ENCODE measurements at places on chromosomes 2 and 18.

DNA sequence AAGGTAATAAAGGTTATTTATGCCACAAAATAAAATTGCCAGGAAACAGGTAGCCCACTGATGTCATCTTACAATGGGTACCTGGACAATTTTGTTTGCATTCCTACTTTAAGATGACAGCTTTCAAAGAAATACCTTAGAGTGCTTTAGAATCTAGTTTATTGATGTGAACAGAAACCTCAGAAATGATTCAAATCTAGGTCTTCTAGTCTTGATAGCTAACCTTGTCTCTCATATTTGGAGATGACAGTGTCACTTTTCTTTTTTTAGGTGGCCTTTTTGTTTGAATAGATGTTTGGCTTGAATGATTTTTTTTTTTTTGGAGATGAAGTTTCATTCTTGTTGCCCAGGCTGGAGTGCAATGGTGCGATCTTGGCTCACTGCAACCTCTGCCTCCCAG lies 69.1 kb downstream of the PIK3C3 start:
- DNase-seq = no peak

DNA sequence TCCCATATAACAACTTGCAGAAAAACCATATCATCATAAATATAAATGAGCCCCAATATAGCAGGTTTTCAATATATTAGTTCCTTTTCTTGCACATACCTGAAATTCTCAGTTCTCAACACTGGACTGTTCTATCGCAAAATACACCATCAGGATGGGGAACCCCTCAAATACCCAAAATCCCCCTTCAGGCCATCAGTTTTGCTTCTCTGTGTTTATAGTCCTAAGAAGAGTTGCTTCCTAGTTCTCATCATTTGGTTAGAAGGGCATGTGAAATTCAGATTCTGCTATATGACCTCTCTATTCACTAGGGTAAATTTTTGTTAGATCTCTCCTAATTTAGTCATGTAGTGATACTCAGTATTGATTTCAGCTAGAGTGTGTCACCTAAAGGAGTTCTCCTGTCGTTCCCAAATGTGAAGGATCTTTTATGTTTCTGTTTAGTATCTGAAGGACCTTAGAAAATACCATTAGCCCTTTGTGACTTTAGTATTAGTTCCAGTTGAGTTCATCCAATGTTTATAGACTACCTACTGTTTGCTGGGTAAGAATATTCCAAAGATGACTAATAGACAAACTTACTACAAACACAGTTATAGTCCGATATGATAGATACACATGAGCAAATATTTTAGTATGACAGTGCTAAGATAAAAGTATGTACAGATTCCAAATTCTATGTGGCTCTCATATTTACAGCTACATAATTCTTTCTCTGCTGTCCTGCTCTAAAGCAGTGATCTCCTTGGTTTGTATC lies 115.8 kb downstream of the TTC27 start:
- DNase-seq = no peak

DNA sequence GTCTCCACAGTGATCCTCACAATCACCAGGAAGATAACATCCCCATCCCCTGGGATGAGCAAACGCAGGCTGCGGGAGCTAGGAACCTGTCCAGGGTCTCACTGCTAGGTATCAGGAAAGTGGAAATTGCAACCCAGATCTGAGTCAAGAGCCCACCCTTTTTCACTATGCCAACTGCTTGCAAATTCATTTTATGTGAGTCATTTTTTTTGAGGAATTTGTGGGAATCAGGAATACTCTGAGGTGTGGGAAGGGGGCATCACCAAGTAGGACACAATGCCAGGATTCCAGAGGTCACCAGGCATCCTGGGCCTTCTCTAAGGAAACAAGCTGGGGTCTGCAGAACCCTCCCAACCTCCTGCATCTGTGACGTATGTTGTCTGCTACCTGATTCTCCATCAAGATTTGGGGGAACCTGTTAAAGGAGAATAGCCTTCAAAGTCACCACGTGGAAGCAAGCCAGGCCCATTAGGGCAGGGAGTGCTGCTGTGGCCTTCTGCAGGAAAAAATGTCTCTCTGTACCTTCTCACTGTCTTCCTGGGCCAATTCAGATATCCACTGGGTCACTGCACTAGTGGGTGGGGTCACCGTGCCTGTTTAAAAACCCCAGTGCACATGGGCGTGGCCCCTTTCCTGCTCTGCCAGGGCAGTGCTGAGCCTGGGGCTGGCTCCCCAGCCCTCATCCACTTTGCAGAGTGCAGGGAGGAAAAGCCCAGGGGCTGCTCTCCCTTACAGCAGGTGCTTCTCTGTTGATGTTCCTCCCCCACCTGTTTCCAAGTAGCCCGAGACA lies 50.2 kb downstream of the MCFD2 start:
- DNase-seq = no peak

GRCh38 chr2:235780401-235780800 lies 286.6 kb downstream of the AGAP1 start:
- no peak for DNase-seq

GRCh38 chr18:77106331-77106730 lies 26.3 kb downstream of the MBP start:
- DNase-seq = no peak

DNA sequence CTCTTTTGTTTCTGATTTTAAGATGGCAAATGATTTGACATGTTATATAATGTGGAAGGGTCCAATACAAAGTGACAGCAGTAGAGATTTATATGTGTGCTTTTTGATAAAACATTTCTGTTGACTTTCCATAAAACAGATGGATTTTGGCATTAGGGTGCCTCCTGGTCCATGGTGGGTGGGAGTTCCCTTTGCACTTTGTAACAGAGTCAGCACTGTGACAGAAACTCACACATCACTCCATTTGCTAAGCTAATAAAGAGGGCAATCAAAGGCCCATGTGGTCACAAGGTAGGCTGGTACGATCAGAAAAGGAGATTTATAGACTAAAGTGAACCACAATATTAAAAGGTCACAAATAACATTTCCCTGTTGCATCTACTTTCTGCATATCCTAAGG lies 93.3 kb upstream of the NT5C1B start:
- no peak for DNase-seq

DNA sequence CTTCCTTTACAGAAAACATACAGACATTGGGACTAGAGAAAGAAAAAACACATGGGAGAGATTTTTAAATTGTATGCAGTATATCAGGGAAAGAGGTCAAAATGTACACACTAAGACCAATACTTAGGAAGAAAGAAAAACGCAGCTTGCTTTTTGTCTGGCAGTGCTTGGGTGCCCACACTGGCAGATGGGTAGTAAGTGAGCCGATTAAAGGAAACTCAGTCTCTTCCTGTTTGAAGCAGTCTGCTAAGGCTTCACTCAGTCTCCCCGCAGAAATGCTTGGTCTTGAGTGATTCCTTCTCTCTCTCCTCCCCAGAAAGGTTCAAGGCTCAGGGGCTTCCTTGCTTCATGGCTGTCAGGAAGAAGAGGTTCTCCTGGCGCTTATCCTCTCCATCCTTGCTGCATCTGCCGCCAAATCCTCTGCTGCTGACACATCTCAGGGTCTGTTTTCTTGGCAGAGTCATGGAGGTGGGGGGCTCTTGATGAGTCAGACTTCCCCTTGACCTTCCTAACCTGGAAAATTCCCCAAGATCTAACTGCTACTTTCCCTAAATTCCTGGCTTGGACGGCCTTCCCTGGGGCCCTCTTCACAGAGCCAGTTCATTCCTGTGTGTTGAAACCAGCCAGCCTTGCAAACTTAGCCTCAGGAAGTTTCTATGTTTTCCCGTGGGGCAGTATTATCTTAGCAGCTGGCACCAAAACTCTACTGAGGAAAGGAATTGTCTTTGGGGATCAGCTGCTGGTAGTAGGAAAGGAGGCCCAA lies 10.5 kb upstream of the TMSB10 start:
- DNase-seq = peak; percentile 66

DNA sequence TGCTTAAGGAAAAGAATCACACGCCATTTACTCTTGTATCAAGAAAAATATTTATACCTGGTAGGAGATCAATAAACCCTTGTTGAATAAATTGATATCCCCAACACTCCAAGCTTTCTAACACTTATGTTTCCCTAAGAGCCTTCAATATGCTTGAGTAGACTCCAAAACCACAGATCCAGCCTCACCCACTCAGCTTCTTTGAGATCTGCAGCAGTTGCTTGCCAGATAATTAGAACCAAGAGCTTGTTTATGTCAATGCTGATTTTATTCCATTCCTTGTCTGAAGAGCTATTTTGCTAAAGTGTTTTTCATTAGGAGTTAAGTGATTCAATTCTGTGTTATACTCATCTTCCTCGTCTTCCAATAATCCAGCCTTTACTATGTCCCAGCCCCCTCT lies 26.3 kb upstream of the CRIM1 start:
- peak; percentile 58 for DNase-seq

- DNase-seq = no peak
These were observed 142.6 kb upstream of the LGALSL start for GRCh38 chr2:64311191-64311910.

DNA sequence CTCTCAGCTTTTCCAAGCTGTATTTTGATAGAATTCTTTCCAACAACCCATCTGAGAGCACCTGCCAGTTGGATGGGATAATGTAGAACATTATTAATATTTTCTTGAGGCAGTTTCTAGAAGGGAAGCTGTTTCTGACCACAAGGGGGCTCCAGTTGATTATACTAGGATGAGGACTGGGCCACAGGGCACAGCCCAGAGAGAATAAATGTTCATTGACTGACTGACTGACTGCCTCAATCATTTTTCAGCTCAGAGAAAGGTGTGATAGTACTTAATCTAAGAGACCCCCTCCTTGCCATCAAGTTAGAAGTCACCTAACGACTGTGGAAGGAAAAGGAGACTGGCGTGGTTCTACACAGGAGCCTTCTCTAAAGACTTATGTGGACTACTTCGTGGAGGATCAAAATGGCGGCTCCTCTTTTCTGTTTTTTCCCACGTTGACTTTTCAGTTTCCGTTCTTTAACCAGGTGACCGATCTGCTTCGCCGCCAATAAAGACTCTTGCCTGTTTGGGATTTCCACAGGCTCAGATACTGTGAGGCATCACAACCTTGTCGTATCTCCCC lies 31.9 kb upstream of the CREG2 start:
- peak; percentile 68 for DNase-seq

DNA sequence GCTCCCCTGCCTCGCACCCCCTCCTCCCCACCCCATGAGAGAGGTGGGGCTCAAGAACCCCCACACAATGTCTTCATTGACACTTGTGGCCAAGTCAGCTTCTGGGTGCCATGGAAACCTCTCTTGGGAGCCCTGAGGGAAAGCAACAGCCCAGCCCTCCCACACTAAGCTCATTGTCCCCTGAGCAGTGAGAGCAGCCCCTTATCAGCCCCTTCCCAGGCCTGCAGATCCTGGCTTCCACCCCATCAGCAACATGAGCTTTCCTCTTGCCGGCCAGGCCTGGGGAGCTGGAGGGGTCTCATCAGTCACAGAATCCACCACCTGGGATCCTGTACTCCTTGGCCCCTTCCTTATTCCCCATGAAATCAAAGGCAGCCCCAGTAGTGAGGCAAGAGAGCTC lies 107.8 kb upstream of the ST3GAL5 start:
- no peak for DNase-seq

DNA sequence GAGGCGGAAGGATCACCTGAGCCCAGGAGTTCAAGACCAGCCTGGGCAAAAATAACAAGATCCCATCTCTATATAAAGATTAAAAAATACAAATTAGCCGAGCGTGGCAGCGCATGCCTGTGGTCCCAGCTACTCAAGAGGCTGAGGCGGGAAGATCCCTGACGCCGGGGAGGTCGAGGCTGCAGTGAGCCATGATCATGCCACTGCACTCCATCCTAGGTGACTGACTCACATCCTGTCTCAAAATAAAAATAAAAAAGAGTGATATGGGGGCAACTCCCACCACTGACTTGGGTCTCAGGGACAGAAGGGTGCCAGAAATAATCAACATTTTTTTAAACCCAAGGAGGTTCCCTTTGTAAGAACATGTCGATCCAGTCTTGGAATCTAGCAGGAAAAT lies 37.6 kb downstream of the ZNF516 start:
- no peak for DNase-seq

DNA sequence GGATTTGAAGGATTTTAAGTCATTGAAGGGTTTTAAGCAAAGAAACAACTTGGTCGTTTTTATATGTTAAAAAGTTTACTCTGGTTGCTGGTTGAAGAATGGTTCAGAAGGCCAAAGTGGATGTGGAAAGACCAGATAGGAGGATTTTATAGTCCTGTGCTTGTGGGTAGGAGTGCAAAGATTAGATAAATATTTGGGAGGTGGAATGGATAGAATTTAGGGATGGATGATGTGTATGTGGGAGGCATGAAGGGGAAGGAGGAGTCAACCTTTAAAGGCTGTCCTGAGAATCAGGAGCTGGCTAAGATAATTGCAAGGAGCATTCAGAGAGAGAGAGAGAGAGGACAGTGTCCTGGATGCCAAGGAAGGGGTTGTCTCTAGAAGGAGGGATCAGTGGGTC lies 190.1 kb upstream of the SPRED2 start:
- no peak for DNase-seq

DNA sequence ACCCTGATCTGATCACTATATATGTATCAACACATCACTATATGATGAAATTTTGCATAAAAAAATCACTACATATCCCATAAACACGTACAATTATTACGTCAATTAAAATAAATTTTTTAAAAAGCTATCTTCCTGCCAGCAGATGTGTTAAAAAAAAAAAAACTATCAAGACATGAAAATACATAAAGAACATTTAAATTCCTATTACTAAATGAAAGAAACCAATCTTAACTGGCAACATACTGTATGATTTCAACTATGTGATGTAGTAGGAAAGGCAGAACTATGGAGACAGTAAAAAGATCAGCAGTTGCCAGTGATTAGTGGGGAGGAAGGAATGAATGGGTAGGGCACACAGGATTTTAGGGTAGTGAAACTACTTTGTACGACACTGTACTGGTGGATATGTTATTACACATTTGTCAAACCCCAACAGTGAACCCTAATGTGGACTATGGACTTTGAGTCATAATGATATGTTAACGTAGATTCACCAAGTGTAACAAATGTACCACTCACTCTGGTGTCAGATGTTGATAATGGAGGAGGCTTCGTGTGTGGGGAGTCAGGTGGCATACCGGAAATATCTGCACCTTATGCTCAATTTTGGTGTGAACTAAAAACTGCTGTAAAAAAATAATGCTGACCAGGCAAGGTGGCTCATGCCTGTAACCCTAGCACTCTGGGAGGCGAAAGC lies 27.4 kb downstream of the USP34 start:
- DNase-seq = no peak

DNA sequence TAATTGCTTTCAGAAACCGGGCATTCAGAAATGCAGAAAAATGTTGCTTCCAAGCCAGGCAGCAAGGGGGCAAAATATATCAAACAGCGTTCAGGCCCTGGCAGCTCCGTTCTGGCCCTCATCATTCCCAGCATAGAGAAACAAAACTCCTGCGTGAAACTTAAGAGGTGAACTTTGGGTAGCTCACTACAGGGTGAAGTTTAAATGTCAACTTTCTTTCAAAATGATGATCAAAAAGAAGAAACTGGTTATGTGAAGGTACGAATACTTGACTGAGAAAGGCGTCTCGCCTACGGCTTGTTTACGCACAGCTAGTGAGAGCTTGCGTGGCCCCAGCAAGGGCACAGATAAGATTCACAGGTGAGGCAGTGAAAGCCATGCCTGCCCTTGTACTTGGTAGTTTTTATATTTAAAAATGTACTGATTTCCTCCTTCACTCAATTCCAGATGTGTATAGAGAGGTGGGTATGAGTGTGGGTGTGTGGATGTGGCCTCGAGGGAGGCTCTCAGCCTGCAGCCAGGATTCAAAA lies 127.5 kb downstream of the NFATC1 start:
- DNase-seq = no peak

- no peak for DNase-seq
These were observed 455.9 kb upstream of the SOX11 start for GRCh38 chr2:5236249-5236648.

GRCh38 chr2:133163111-133163510 lies 405.2 kb downstream of the NCKAP5 start:
- no peak for DNase-seq

All from mesenchymal stem cell (in vitro differentiated cells and primary cell).